Activated CD4-positive, alpha-beta T cell treated with anti-CD3 and anti-CD28 coated beads, Interleukin-2, amount 50 U/mL, for 1 hour (primary cell): ENCODE measurements at places on chromosomes 6 and 20.

DNA sequence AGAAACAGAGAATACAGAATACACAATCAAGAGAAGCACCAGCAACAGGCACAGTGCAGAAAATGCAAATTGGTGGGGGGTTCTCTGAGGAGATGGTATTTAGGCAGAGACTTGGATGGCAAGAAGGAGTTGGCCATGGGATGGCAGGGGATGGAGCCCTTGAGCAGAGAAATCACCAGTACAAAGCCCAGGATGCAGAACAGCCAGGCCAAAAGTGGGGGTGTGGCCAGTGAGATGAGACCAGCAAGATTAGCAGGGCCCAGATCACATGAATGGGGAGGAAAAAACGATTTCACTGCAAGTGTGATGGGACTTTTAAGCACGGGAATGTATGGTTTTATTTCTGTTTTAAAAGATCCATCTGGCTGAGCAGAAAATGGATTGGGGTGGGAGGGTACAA, 63.4 kb downstream of the TRAM2 start:
- no peak for DNase-seq

DNA sequence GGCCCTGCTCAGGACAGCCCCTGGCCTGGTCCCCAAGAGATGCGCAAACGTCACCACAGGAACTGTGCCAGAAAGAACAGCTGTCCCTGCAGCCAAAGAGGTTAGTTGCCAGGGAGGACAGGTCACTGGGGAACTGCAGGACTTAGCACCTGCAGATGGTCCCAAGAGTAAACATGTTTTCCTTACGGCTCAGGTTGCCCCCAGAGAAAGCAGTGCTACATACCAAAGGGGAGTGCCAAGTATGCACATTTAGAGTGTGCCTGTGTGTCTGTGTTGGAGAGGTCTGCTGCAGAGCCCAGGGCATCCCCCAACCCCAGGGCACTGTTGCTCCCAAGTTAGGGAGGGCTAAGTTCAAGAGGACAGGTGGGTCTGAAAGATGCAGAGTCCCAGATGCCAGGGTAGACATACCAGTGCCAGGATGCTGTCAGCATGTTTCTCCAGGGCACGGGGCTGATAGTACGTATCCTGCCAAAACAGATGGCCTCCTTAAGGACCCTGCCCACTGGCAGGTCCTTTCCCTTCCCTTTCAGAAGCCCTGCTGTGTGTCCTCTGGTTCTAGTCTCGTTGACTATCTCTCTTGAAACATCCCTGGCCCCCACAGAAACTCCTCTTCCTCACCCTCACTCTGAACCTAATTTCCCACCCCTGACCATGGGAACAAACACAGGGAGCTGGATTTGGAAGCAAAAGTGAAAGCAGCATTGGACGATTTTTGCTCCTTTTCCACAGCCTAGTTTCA, 1.3 kb downstream of the ABHD16A start:
- DNase-seq: no peak

DNA sequence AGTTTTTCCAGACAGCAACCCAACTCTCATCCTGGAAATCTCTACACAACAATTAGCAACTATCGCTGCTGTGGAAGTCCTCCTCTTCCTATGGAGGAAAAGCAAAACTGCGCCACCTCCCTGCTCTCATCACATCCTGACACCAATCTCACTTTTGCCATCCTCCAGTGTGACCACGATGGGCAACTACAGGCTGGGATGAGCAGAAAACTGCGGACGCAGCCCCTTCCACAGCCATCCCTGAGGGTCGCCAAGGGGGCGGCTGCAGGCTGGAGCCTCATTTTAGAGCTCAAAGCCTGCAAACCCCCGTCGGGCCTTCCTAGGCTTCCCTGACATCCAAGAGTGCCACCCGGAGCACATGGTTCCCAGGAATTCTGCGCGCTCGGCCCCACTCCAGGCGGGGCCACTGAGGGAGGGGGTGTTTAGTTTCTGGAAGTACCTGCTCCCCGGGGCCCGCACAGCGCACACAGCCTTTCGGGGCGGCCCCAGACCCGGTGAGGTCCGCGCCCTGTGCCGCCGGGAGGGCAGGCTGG, 1.2 kb downstream of the TCFL5 start:
- DNase-seq: no peak

GRCh38 chr6:85037221-85037620, 272.8 kb upstream of the TBX18 start:
- DNase-seq: no peak

DNA sequence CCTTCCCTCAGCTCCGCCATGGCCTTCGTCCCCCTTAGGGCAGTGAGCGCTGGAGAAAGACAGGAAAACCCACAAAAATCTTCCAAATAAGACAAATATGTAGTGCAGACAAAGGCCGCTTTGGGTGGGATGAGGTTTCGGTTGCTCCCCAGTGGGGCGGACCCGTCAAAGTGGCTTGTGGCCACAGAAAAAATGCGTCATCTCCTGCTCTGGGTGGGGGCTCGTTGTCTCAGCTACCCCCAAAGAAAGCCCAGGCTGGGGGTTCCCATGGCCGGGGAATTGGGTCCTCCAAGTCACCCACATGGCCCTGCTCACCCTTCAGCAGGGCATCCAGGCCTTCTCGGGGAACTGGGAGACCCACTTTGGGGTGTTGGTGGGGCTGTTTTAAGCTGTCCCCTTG, 21.9 kb upstream of the SCUBE3 start:
- DNase-seq: no peak

GRCh38 chr6:100490065-100490464, 25.3 kb upstream of the SIM1 start:
- no peak for DNase-seq

GRCh38 chr6:43434001-43434840, 6.9 kb downstream of the ABCC10 start:
- DNase-seq: no peak

GRCh38 chr20:6855104-6855503, 87.6 kb downstream of the BMP2 start:
- no peak for DNase-seq

- no peak for DNase-seq
Measured at GRCh38 chr20:6708010-6708409, 59.5 kb upstream of the BMP2 start.

DNA sequence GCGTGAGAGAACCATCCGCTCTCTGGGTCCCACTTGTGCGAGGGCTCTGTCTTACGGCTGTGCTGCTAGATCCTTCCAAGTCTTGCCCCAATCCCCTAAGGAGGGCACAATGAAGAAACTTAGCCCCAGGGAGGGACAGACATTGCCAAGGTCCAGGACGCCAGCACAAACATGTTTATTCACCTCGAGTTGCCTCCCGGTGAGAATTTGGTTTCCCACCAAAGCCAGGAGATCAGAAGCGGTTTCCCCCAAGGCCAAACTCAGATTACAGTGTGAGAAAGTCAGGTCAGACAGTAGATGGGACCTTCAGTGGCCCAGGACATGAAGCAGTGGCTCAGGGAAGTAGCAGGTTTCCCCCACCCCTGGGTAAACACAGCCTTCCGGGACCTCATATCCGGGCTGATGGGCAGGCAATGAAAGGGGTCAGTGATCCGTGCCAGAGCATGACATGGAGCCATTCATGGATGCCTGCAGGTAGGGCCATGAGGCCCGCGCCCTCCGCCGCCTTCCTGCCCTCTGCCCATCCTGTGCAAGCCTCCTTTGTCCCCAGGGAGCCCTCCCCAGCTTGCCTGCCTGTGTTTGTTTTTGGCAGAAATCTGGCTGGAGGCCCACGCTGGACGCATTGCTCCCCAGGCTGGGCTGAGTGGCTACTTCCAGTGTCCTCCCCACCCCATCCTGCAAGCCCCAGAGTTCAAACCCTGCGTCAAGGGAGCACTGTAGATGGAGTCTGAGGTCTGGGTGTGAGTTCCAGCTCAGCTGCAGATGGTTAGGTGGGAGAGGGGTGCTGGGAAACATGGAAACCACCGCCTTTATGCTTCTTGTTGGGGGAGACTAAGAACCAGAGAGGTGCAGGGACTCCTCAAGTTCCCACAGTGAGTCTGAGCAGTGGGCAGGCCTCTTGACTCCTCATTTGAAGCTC, 2.0 kb downstream of the BPIFB2 start:
- no peak for DNase-seq

GRCh38 chr6:45772886-45773495, 242.7 kb downstream of the CLIC5 start:
- DNase-seq: no peak

- DNase-seq: no peak
Measured at GRCh38 chr20:17635332-17636244, 46.5 kb downstream of the RRBP1 start.

DNA sequence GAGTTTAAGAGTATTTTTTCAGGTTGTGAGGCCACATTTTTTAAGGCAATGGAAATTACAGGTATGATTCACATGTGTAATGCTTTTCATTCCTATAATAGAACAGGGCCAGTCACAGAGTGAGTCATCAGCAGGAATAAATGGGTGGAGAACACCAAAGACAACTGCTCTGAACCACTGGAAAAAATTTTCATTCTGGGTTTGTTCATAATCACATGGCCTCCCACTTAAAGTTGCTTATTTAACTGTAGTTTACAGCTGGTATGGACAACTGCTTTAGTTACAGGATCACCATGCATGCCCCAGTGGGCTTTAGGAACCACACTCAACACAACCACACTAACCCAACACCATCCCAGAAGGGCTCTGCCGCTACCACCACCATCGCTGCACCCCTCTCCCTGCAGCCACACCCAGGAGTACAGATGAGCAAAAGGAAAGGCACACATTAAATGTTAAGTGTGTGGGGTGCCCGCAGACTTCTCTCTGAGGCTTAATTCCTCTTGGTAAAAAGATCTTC, 107.0 kb upstream of the DST start:
- no peak for DNase-seq

DNA sequence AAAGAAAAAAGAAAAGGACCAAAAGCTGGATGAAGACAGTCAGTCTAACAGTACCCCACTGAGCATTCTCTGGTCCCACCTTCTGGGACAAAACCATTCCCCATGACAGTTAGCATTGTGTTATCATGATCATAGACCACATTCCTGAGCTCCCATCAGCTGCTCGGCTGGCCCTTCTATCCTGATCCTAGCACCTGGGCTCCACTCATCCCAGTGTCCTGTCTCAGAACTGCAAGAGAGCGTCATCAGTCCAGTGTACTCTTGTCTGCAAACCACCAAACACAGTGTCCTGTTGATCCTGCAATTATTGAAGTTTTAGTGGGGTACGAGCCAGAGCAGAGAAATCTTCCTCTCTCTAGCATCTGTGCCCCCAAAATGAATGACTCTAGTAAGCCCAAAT, 16.0 kb upstream of the TAAR1 start:
- no peak for DNase-seq

- no peak for DNase-seq
Measured at GRCh38 chr6:155253337-155253736, 10.5 kb upstream of the CLDN20 start.

GRCh38 chr6:80021591-80021990, 17.1 kb downstream of the TTK start:
- DNase-seq: no peak

GRCh38 chr6:21856844-21857243, 263.3 kb downstream of the SOX4 start:
- no peak for DNase-seq

GRCh38 chr6:33688006-33688405, 23.5 kb downstream of the UQCC2 start:
- no peak for DNase-seq

GRCh38 chr6:19590501-19591131, 246.6 kb upstream of the ID4 start:
- DNase-seq: no peak

- no peak for DNase-seq
Measured at GRCh38 chr6:76166297-76166696, 93.8 kb upstream of the IMPG1 start.

DNA sequence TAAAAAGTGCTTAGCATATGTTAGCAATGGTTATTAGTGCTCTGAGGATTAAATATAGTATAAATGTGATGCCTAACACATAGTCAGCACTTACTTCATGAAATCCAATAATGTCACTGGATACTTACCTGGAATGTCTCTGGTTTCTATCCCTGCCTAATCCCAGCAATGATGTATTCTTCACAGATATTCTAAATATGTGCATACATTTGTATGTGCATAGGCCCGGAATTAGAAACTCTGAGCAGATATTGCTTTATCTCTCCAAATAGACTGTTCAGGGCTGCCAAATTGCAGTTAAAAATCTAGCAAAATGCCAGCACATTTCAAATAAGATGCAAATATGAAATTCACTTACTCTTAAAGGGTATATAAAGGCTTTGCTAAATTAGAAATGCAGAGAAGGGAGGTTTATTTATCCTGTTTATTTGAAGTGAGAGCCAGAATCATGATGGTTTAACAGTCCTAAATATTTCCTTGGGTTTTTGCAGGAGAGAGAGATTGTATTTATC, 81.3 kb downstream of the SAMD5 start:
- DNase-seq: no peak

DNA sequence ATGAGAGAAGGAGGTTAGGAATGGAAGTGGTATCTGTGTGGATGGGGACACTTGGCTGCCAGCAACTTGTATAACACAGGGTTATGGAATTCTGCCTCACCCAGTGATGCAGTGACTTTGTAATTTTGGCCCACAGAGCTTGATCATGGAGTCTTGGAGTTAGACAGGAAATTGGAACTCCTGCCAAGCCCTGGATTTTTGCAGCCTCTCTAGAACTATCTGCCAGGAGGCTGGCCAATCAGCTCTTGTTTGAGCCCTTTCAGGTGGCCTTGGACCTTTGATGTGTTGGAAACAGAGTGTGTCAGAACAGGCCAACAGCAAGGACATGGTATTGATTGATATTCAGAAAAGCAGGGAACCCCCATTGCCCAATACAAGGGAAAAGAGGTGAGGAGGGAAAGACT, 157.7 kb upstream of the GGTLC1 start:
- no peak for DNase-seq

GRCh38 chr6:46684771-46685170, 2.9 kb upstream of the TDRD6 start:
- no peak for DNase-seq

- no peak for DNase-seq
Measured at GRCh38 chr20:19626896-19627295, 131.2 kb upstream of the RIN2 start.

DNA sequence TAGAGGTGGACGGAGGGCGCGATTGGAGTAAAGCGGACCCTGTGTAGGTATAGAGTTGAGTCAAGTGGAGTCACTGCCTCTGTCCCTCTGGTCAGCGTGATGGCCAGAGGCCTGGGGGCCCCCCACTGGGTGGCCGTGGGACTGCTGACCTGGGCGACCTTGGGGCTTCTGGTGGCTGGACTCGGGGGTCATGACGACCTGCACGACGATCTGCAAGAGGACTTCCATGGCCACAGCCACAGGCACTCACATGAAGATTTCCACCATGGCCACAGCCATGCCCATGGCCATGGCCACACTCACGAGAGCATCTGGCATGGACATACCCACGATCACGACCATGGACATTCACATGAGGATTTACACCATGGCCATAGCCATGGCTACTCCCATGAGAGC, 479 bp downstream of the SLC39A7 start:
- DNase-seq: no peak

- DNase-seq: no peak
Measured at GRCh38 chr20:31869942-31870725, at the start of the genes DUSP15 and TTLL9. Gene DUSP15, minus strand, starts transcription at chr20:31870527. Its CDS starts 190 bp downstream, at chr20:31870337. Gene TTLL9, plus strand, starts transcription at chr20:31870634. Its CDS starts 493 bp downstream, at chr20:31871127.

- no peak for DNase-seq
Measured at GRCh38 chr20:58378704-58379103, 10.3 kb upstream of the VAPB start.
